Motor neuron (in vitro differentiated cells): ENCODE measurements at places on chromosomes 12 and 14. TPM values are rescaled to one million over a fixed set of nuclear protein-coding genes. Genes with fewer than 3 reads are reported as not detected.

DNA sequence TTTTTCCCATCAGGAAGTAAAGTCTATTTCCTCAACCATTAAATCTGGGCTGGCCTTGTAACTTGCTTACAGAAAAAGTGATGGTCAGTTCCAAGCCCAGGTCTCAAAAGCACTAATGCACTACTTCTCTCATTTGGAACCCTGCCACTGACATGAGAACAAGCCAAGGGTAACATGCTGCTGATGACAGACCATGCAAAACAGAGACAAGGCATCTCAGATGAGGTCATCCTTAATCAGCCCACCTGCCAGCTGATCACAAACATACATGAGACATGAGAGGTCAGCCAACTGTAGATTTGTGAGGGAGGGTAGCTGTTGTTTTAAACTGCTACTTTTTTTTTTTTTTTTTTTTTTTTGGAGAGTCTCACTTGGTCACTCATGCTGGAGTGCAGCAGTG lies 16.2 kb downstream of the TWF1 start:
- ATAC-seq: no peak

GRCh38 chr12:39621670-39622069 lies 2.1 kb upstream of the ABCD2 start:
- no peak for ATAC-seq

Gene PROX2
- 1.1 and 1.6 TPM in 2 replicates for total RNA-seq

DNA sequence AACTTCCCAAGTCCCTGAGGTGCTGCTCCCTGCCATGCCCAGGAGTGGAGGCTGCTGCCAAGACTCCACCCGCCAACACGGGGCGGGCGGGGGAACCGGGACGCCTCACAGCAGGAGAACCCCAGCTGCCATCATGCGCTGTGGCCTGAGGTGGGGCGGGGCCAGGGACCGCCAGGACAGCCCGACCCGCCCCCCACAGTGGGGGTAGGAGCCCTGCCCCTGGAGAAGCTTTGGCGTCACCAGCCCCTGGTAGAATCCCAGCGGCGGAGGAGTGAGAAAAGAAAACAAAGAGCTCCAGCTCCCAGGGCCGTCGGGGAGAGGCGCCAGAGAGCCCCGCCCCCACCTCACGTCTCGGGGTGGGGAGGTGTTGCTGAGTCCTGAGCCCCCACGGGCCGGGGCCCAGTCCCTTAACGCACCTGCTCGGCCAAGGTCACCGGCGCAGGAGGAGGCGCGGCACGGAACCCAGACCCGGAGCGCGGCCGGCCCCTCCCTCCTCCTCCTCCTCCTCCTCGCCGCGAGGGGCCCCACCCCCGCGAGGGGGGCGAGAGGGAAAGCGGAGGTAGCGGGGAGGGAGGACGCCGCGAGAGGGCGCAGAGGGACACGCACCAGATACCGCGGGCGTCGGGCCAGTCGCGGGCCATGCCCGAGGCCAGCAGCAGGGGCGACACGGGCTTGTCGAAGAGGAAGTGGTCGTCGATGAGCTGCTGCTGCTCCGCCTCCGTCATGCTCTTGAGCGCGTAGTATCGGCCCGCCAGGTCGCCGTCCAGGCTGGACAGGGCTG lies 1.8 kb downstream of the CKB start:
- peak; percentile 15 for ATAC-seq

Gene KRT6C
- total RNA-seq: 0.14 TPM in 1 of 2 replicates, not detected in the other

Gene C1R
- 0.79 and 1.1 TPM in 2 replicates for total RNA-seq

DNA sequence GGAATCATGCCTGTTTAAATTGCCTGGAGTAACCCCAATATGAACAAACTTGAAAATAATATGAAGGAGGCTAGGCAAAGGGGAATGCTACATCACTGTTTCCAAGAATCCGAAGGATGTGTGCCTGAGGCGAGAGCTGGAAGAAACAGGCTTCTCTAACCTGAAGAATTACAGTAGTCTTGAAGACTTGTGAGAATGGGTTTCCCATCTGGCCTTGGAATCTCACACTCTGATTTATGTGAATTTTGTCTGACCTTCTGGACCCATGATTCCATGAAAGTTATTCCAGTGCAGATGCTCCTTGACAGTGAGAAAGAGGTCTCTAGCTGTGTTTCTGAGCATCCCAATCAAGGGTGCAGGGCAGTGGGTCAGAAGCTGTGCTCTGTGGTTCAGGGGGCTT lies 122.1 kb upstream of the PARP11 start:
- no peak for ATAC-seq

GRCh38 chr12:75103822-75104221 lies 105.8 kb downstream of the KCNC2 start:
- no peak for ATAC-seq

DNA sequence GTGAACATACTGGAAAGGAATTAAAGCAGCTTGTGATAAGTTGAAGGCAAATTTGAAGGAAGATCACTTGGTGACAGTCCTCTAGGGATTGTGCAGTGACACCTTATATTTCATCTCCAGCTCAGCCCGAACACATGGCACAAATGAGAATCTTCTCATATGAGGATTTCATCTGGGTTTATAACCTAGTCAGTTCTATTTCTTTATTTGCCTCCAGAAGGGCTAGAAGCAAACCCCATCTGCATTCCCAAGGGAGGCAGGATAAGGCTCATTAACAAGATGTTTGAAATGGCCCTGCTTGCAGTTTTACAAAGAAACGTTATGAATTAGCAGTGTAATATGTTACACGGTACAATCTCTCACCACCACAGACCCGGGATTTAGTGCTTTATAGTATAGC lies 90.7 kb upstream of the KRR1 start:
- ATAC-seq: peak; percentile 91

Gene ABCC9
- total RNA-seq: 0.36 and 0.38 TPM in 2 replicates

GRCh38 chr12:132516095-132517012 lies 26.4 kb downstream of the FBRSL1 start:
- ATAC-seq: no peak

DNA sequence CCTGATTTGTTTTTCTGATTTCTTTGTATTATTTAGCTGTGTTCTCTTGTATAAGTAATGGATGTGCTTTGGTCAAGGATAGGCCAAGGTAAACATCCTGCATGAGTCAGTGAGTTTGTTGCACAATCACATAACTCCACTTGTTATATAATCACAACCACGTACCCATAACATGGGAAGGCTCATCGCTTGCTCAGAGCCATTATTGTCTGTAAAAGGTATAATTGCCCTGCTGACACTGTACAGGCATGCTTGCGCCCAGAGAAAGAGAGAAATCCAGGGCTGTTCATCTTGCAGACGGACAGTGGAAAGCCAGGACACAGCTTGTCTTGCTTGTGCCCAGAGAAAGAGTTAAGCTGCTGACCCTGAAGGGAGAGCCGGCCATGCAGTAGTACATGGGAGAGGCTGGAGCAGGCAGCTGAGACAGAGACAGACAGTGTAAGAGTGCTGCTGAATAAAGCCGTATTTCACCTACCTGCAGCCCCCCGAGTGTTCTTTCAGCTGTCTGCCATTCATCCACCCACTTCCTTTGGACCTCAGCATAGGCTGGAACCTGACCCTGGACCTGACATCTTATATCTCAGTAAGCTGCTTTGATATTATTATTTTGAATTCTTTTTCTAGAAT lies 174.7 kb upstream of the DAAM1 start:
- no peak for ATAC-seq

GRCh38 chr12:12353807-12354206 lies 3.1 kb upstream of the BORCS5 start:
- no peak for ATAC-seq

Gene ATP6V1D
- total RNA-seq: 108 and 113 TPM in 2 replicates

Gene LHX5
- 0.49 and 0.71 TPM in 2 replicates for total RNA-seq

Gene TAS2R43
- total RNA-seq: 1.0 and 1.2 TPM in 2 replicates

GRCh38 chr12:130970165-130970907 lies 16.6 kb downstream of the ADGRD1 start:
- no peak for ATAC-seq

DNA sequence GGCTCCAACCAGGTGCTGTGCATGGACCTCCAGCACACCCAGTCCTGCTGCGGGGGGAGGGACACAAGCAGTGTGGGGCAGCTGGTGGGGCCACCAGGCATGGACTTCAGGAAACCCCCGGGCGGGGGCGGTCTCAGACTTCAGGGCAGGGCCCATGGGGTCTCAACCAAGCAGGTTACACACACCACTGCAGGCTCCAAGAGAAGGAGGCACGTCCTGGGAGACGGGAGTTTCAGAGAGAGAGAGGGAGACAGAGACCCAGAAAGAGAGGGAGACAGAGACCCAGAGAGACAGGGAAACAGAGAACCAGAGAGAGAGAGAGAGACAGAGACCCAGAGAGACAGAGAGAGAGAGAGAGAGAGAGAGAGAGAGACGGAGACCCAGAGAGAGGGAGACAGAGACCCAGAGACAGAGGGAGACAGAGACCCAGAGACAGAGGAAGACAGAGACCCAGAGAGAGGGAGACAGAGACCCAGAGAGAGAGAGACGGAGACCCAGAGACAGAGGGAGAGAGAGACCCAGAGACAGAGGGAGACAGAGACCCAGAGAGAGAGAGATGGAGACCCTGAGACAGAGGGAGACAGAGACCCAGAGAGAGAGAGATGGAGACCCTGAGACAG lies 128.9 kb downstream of the NCOR2 start:
- no peak for ATAC-seq

Gene RAPGEF3
- total RNA-seq: 0.87 and 2.3 TPM in 2 replicates

Gene LAG3
- 0.60 and 0.69 TPM in 2 replicates for total RNA-seq

Gene BDKRB2
- total RNA-seq: 0.58 and 0.66 TPM in 2 replicates
